Cerebellum (tissue), 4 donors: ENCODE measurements at places on chromosomes 13 and 19. TPM values are rescaled to one million over a fixed set of nuclear protein-coding genes. Genes with fewer than 3 reads are reported as not detected.

Gene CLEC17A
- not detected for total RNA-seq

Gene ZNF439
- 43.2 TPM for total RNA-seq

Gene CEACAM5
- 0.45 TPM for total RNA-seq

Gene SHISA7
- 2.6 TPM for total RNA-seq

Gene MEDAG
- total RNA-seq, result 0.27 TPM

Gene AP1M2
- 3.0 TPM for total RNA-seq

Gene SIGLECL1
- total RNA-seq, result not detected

Gene PSG7
- not detected for total RNA-seq

Gene IFNL1
- total RNA-seq, result not detected

Gene NKPD1
- 0.54 TPM for total RNA-seq

Gene DACT3
- 6.6 TPM for total RNA-seq

Gene FUT1
- total RNA-seq, result 7.4 TPM

Gene ZNF738
- 35.7 TPM for total RNA-seq

Gene EBI3
- 0.36 TPM for total RNA-seq
